T47D (cell line): ENCODE measurements at places on chromosomes 4 and X.

- DNase-seq: no peak
Measured at GRCh38 chrX:115988825-115989224, 181.7 kb upstream of the AGTR2 start.

DNA sequence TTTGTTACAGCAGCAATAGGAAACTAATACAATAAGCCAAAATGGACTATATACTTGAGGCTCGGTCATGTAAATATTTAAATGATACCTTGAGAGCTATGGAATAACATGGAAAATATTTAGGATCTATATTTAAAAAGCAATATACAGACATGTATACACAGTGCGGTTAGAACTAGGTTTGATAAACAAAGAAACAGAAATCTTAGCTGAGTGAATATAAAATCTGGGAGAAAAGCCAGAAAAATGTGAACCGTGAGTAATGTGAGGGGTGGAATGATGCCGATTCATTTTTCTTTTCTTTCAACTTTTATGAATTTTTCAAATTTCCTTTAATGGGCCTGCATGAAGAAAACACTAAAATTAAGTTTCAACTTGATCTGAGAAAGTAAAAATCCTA, 104.1 kb downstream of the ATXN3L start:
- no peak for DNase-seq

DNA sequence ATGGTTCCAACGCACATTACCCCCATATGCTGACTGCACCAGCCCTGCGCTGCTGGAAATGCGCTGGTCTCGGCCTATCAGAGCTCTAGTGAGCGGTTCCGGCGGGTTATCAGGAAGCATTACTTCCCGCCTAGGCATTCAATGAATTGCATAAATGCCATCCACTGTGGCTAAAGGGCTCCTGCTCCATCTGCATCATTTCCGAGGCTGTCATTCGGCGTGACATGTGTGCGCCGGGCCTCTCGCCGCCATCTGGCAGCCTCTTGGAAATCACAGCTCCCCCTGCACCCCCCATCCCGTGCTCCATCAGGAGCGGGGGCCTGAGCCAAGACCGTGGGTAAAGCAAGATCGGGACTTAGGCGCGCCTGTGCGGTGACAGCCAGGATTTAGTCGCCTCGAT, 64.4 kb downstream of the SEPSECS start:
- no peak for DNase-seq

- DNase-seq: no peak
Measured at GRCh38 chrX:118153270-118153669, 36.7 kb upstream of the KLHL13 start.

- no peak for DNase-seq
Measured at GRCh38 chr4:181611033-181611711, 632.0 kb upstream of the TENM3 start.

- DNase-seq: no peak
Measured at GRCh38 chr4:62771983-62772557, 1571.9 kb downstream of the ADGRL3 start.

GRCh38 chrX:46791927-46792809, 33.2 kb upstream of the SLC9A7 start:
- DNase-seq: peak; percentile 90

GRCh38 chrX:146887020-146887419, 72.5 kb upstream of the CXorf51A start:
- DNase-seq: peak; percentile 21

DNA sequence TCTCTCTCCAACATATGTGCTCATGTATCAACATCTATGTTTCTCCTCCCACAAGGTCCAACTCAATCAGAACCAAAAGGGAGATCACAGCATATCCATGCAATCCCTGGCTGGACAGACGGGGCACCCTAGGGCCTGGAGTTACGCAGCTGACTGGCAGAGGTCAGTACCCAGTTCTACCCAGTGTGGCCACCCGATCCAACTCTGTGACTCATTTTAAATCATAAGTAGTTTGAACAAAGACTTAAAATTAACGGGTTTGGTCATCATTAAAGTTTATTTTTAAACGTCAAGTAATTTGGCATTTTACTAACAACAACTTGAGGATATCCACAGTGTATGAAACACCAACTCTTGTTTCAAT, 59.5 kb downstream of the APBB2 start:
- no peak for DNase-seq

GRCh38 chr4:10461091-10461849, 4.0 kb upstream of the ZNF518B start:
- peak; percentile 70 for DNase-seq

DNA sequence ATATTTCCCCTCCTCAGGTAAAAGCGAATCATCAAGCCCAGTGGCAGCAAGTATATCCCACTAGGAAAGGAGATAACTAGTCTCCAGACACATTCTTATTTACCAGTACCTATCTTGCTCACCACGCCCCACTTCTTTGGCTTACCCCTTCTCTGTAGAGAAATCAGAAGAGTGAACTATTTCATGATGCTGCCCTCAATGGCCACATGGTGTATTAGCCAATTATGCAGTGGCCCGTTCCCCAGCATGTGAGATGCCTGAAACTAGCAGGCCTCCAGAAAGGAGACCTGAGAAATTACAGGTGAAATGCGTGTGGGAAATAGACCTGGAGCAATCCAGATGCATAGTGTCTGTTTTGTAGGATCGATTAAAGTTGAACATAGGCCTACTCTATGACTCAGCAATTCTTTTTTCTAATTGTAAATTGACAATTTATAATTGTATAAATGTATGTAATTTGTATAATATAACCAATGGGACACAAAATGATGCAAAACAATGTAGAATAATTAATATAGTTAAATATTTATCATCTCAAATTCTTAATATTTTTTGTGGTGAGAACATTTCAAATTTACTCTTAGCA, 87.3 kb downstream of the CXCL13 start:
- DNase-seq: no peak

DNA sequence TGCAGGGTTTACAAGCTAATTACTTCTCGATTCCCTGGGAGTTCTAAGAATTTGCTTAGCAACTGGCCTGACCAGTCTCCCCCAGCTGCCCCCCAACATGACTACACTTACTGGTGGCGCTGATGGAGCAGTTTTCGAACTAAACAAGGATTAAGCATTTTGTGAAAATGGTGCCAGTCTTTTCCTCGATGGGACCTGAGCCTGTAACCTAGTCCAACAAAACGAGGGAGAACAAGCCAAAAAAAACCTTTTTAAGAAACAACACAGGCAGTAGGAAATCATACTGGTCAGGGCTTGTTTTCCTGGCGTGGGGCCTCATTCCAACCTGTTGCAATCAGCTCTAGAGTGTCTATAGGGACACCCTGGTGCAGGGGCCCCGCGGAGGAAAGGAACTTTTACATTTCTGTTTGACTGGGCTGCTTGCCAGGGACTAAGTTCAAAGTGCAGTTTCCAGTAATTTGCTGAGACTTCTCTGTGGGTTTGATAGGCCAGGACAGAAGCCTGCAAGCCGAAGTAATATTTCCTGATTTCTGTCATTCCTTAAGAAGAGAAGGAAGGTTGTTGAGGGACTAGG, 158.7 kb downstream of the SPRY1 start:
- peak; percentile 74 for DNase-seq

DNA sequence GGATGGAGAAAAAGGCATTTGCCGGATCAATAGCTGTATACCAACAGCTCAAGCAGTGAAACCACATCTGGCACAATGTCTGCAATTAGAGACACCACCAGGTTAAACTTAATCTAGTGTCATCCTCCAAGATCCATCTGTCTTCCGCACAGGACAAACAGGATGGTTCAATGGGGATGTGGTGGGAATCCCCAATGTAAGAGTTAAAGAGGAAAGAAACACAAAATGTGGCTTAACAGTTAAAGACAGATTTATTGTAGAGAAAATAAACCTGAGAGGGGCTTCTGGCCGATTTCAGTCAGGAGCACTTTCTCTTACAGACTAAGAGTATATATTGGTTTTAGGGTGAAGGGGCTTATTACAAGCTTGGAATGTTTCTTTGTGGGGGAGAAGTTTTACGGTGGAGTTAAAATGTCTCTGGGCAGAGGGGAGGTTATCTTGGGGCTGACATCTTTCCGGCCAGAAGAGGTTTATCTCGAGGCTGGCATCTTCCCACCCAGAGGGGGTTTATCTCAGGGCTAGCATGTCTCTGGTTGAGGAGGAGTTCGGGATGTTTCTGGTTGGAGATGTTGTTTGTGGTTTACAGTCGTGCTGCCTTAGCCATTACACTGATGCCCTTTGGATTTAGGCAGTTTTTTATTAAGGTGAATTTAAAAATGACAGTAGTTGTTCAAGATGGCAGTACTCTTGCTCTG, 61.7 kb downstream of the KANTR start:
- DNase-seq: no peak

- peak; percentile 45 for DNase-seq
Measured at GRCh38 chr4:113768952-113769351, 7.4 kb upstream of the CAMK2D start.

DNA sequence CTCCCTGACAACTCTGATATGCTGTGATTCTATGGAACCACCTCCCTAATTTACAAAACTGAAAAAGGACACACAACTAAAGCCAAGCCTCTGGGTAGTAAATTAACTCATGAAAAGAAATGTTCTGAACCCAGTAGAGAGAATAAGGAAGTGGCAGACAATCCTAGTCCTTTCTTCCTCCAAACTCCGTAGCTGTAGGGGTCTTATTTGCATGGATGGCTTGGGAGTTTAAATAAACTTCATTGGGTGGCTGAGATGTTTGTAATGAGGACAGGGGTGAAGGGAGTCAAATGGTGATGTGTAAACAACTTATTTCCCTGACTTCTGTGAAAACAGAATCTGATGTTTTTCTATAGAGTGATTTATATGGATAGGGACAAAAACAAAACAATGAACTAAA, 59.3 kb downstream of the GPC3 start:
- no peak for DNase-seq

DNA sequence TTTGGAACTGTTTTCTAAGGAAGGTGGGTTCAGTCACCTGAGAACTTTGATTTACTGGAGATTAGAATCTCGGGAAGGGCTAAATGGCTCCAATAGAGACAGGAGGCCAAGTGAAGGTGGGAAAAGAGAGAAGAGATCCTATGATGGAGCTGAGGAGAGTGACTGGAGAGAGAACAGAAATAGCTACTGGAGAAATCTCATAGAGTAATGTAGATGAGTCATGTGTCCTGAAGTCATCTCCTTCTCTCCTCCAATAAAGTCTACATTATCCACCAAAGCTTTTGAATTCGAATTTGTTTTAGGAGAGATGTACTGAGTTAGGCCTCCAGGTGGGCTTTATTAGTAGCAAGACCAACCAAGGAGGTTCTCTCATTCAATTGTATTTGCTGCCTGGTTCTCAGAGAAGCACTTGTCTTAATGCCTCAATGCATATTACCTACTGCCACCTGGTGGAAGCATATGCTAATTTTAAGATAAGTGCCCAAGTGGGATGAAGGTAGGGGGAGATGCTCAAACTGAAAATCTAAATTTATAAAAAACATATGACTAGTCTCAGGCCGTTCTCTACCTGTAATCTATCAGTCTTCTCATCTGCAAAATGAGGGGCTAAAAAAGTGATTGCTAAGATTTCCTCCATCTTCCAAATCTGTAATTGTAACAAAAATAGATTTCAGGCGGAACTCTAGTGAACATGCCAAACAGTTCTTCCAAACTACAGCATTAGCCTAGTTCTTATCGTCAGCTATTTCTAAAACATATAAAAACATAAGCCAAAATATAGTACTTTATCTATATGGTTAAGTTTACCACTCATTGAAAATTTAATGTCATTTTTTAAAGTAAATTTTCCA, 24.4 kb downstream of the TXK start:
- peak; percentile 18 for DNase-seq

DNA sequence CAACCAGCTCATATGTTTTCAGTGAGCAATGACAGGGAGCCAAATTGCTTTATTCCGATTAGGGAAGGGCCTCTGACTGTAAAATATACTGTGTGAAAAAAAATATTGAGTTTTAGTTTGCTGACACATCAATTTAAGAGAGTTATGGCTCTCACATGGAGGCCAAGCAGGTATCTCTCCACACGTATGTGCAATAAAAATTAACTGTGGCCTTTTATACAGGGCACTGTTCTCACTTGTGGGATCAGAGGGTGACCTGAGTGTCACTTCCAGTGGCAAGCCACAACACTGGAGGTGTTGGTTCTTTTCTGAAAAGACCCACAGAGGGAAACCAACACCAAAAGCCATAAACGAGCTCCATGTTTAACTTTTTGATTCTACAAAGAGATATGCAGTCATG, 462.8 kb downstream of the MID1IP1 start:
- no peak for DNase-seq

DNA sequence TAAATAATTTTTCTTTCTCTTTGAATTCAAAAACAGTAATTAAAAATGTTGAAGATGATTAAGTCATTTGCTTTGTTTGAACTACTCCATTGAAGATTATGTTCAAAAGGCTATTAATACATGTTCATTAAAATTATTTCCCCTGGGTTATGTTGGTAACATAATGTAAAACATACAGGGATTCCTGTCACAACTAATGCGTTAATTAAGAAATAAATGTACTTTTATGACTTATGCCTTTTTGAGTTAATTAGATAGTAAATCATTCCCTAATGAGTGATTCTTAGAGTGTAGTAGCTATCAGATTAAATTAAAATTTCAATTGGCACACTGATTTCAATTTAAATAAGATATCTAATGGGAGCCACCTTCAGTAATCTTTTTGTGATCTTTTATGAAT, 549.1 kb downstream of the ANKRD50 start:
- no peak for DNase-seq

- DNase-seq: no peak
Measured at GRCh38 chr4:7388627-7389026, 46.1 kb downstream of the PSAPL1 start.

DNA sequence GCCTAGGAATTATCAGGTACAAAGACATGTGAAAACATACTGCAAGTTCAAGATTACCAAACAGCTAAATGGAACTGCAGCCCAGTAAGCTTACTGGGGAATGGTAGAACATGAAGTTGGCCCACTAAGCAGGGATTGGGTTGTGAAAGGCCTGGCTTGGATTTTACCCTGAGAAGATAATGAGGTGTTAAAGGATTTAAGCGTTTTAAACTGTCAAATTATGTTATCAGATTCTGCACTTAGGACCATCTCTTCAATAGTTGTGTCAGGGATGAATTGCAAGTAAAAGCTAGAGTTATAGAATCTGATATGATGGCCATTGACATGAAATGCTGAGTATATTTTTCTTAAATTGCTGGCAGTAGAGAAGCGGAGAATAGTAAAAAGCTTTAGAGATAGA, 225.7 kb downstream of the GRID2 start:
- no peak for DNase-seq
